ENCODE measurements at places on chromosomes 5 and 9. TPM values are rescaled to one million over a fixed set of nuclear protein-coding genes. Genes with fewer than 3 reads are reported as not detected.

DNA sequence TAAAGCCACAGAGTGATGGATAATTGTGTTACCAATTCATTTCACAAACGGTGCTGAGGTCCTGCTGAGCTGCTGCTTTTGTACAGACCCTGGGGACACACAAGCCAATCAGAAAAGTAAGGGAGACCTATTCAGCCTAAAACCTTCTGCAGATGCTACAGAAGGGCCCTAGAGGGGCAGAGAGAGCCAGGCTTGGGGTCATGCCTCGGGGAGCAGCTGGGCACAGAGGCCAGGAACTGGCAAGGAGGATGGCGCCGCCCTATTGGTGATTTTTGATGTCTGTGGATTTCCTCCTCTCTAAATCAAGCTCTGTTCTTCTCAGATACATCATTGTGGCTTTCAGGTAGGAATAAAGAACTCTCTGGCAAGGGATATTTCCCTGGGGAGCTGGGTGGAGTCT is 181.9 kb downstream of the ZNF462 start:
- no peak overlapping the region for H3K27ac ChIP-seq
- no peak overlapping the region for H3K4me3 ChIP-seq
- no peaks in the 10 kb centered on the region for H3K4me1 ChIP-seq
- no peaks in the 10 kb centered on the region for H3K36me3 ChIP-seq

Gene MEF2C
- total RNA-seq: 0.39 TPM

GRCh38 chr5:88948746-88949600 is 66.0 kb upstream of the MEF2C start:
- H3K36me3 ChIP-seq: no peaks in the 10 kb centered on the region
- H3K27me3 ChIP-seq: no peaks in the 10 kb centered on the region

GRCh38 chr9:90985631-90986030 is 184.0 kb downstream of the SYK start:
- no peak overlapping the region for H3K4me3 ChIP-seq
- no peak overlapping the region for H3K27ac ChIP-seq
- H3K36me3 ChIP-seq: no peaks in the 10 kb centered on the region
- no peak for DNase-seq

Gene CCL27
- not detected for total RNA-seq

- no peaks in the 10 kb centered on the region for H3K27me3 ChIP-seq
- DNase-seq: no peak
- no peaks in the 10 kb centered on the region for H3K36me3 ChIP-seq
These were observed 497.4 kb upstream of the CYLC2 start for GRCh38 chr9:102497709-102498108.

DNA sequence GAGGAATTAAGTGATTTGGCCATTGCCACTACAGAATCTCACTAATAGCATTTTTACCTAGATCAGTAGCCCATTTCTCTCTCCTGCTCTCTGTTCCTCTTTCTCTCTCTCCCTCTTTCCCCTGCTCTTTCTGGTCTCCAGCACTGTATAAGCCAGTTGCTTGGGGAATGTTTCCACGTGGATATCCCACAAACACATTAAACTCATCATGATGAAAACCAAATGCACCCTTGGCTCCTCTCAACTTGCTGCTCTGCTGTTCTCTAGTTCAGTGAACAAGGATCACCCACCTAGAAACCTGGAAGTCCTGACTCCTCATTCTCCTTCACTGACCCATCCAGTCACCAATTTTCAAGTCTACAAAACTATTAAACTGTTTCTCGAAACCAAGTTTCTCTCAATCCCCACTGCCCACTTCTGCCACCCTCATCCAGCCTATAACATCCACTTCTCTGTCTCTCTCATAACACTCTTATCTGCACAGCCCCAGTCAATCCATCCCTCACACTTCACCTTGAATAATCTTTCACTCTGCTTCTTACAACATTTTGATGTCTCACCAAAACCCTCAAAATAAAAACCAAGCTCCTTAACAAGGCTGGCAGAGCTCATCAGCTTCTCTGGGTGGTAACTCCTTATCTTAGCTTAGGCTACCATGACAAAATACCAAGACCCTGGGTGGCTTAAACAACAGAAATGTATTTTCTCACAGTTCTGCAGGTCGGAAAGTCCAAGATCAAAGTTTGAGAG is 79.3 kb downstream of the ARL15 start:
- no peak for DNase-seq
- H3K27me3 ChIP-seq: no peaks in the 10 kb centered on the region
- H3K4me3 ChIP-seq: no peak overlapping the region

GRCh38 chr5:68182094-68182493 is 33.5 kb upstream of the PIK3R1 start:
- DNase-seq: no peak
- no peaks in the 10 kb centered on the region for H3K36me3 ChIP-seq
- H3K4me1 ChIP-seq: no peaks in the 10 kb centered on the region
- H3K27me3 ChIP-seq: no peaks in the 10 kb centered on the region
- H3K27ac ChIP-seq: no peak overlapping the region

GRCh38 chr5:76729373-76730290 is 13.7 kb downstream of the F2R start:
- no peaks in the 10 kb centered on the region for H3K27me3 ChIP-seq
- no peak overlapping the region for H3K27ac ChIP-seq
- no peak for DNase-seq
- no peaks in the 10 kb centered on the region for H3K36me3 ChIP-seq
- no peak overlapping the region for H3K4me3 ChIP-seq
